Activated CD8-positive, alpha-beta memory T cell treated with anti-CD3 and anti-CD28 coated beads for 36 hours (primary cell): ENCODE measurements at places on chromosomes 5 and 9. TPM values are rescaled to one million over a fixed set of nuclear protein-coding genes. Genes with fewer than 3 reads are reported as not detected.

SELENOP gene
- not detected for total RNA-seq

PCDHB3 gene
- total RNA-seq: not detected

SAXO1 gene
- total RNA-seq: 0.23 TPM

PALM2AKAP2 gene
- not detected for total RNA-seq

RPL12 gene
- total RNA-seq: 1,573 TPM

C5 gene
- total RNA-seq: 1.2 TPM

BHMT2 gene
- total RNA-seq: not detected

SOHLH1 gene
- total RNA-seq: not detected

FOXD4 gene
- total RNA-seq: 0.10 TPM

CARD6 gene
- total RNA-seq: 2.0 TPM

GZMA gene
- total RNA-seq: 18.3 TPM

PCDHB4 gene
- total RNA-seq: not detected

GDA gene
- total RNA-seq: not detected

SPATA6L gene
- 0.34 TPM for total RNA-seq

SYK gene
- total RNA-seq: 0.08 TPM

NPR3 gene
- total RNA-seq: not detected

APC gene
- total RNA-seq: 23.9 TPM

MCCC2 gene
- total RNA-seq: 66.8 TPM

RNF224 gene
- not detected for total RNA-seq

TSLP gene
- 0.67 TPM for total RNA-seq

MSMP gene
- total RNA-seq: not detected

SLC9A3 gene
- total RNA-seq: 2.2 TPM

MSX2 gene
- not detected for total RNA-seq

CCDC127 gene
- total RNA-seq: 7.3 TPM

SLC6A7 gene
- total RNA-seq: not detected

ASPN gene
- total RNA-seq: not detected

MAMDC2 gene
- total RNA-seq: not detected

LCN9 gene
- total RNA-seq: not detected

NEUROG1 gene
- total RNA-seq: not detected

MAML1 gene
- total RNA-seq: 29.5 TPM

ZSWIM6 gene
- total RNA-seq: 6.4 TPM

KCNT1 gene
- not detected for total RNA-seq
